NCI-H345 (cell line): ENCODE measurements at places on chromosomes 13 and 19.
A peak's percentile ranks its signal among the peaks of the same experiment; 100 is the strongest.

GRCh38 chr19:49840736-49841249 is 10.2 kb upstream of the PTOV1 start:
- no peak for DNase-seq

DNA sequence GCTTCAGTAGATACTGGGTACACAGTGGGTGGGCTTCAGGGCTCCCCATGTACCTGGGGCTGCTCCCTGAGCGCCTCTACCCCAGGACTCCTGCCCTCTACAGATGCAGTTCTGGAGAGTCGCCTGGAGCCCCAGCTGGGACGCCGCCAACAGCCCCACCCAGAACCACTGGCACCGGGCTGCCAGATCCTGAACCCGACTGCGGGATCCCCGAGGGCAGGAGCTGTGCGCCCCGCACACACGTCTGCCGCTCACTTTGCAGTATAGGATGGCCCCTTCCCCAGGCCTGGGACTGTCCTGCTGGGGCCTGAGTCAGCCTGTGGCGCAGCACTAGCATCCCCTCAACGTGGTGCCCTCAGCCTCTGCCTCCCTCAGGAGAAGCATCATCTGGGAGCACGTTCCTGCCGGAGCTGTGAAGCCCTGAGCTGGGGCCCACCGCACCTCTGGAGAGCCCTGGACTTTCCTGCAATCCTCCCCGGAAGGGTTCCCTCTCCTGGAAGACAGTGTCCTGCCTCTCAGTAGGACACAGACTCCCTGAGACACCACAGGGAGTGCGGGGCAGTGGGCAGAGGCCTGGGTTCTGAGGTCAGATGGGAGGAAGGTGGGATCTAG is 3.7 kb downstream of the REXO1 start:
- no peak for DNase-seq

DNA sequence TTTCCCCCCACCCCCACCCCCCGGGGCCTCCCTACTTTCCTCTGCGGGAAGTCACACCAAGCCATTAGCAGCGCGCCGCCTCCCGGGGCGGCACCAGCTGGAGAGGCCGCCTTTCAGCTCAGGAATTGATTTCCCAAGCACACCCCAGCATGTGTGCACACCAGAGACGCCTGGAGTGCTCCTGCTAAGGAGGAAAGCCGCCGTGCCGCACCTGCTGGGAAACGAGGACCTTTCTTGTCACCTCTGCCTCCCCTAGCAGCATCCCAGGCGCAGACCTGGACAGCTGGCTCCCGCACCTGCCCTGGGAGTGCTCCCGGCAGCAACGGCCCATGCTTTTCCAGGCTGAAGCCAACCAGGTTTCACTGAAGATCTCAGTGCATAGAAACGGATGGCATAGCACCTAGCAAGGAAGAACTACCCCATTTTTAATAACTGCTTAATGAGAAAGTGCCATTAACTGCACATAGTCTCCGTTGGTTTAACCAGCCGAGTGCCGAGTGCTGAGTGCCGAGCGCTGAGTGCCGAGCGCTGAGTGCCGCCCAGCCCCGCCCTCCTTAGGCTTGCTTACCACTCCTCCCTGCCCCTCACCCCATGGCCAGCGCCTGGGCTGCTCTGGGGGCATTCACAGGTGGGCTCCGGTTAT is 165.0 kb downstream of the USP12 start:
- peak; percentile 73 for DNase-seq

DNA sequence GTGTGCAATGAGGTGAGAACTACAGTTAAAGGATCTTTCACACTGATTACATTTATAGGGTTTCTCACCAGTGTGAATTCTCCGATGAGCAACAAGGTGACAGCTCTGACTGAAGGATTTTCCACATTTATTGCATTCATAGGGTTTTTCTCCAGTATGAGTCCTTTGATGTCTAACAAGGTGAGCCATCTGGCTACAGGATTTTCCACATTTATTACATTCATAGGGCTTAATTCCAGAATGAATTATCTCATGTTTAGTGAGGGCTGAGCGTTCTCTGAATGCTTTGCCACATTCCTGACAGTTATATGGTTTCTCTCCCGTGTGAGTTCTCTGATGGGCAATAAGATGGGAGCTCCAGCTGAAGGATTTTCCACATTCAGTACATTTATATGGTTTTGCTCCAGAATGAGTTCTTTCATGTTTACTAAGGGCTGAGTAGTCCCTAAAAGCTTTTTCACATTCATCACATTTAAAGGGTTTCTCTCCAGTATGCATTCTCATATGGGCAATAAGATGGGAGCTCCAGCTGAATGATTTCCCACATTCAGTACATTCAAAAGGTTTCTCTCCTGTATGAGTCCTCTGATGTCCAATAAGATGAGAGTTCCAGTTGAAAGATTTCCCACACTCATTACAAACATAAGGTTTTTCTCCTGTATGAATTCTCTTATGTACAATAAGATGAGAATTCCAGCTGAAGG is 4.4 kb upstream of the C19orf18 start:
- no peak for DNase-seq

DNA sequence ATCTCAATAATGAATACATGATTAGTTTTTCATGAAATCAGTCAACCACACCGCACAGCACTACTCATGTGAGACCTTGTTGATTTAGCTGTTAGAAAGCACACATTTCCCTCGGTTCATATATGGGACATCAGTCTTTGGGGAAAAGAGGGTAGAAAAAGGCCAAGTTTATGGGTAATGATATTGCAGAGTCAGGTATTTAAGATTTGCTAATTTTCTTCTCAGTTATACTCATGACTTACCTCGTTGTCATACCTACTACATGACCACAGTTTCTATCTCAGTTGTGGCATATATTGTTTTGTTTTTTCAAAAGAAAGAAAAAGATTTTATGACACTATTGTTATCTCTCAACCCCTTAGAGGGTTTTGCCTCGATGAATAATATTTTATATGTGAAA is 165.6 kb downstream of the POU4F1 start:
- no peak for DNase-seq

- DNase-seq = no peak
Observed at GRCh38 chr19:16594131-16594586, 21.9 kb upstream of the SLC35E1 start.
